Spleen (tissue), 13 donors: ENCODE measurements at places on chromosomes 3 and 15. TPM values are rescaled to one million over a fixed set of nuclear protein-coding genes. Genes with fewer than 3 reads are reported as not detected.

DNA sequence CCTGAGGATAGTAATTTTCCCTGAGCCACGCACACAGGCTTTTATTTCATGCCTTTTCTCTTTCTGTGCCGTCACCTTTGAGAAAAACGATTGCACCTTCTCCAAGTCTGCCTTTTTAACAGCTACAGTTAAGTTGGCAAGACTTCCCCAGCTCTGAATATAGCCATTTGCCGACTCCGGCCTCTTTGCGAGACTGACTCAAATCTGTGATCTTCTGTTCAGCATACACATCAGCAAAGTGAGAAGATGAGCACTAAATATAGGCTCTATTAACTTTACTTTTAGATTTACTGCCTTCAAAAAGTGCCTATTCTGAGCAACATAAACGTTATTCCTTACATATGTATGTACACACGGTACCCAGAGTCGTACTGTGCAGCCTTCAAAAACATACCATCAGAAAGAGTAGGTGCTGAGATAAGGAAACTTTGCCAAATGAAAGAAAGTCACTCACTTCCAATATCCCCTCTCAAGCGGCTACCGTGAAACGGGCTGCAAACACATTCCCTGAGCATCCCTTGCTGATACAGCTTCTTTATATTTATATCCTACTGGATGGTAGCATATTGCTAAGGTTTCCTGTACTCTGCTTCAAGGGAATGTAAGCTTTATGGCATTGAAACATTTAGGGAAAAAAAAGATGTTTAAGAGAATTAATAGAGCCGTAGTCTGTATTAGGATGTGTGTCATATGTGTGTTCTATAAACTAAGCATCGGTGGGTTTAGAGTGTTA is 283.3 kb upstream of the TPRG1 start:
- H3K27me3 ChIP-seq, result no peaks in the 10 kb centered on the region
- no peak overlapping the region for H3K27ac ChIP-seq
- H3K4me1 ChIP-seq, result peaks cover 4% of the 10 kb centered on the region
- no peak for DNase-seq
- no peaks in the 10 kb centered on the region for H3K36me3 ChIP-seq

The PLCL2 gene
- total RNA-seq, result 60.4 TPM

The SLC24A5 gene
- total RNA-seq, result not detected

DNA sequence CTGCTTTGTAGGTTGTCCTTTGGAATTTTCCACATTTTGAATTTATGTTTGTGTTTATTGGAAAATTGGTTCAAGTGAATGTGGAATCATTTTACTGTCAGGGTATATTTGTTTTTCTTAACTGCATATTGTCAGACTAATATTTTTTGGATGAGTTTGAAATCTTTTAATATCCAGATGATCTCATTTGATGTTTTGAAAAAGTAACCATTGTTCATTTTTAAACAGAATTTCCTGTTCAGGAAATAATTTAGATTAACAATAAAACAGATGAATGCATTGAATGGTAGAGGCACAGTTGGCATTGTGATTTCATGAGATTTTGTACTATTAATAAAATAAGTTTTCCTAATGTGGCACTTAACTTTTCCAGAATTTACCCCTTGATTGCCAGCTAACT is 15.5 kb downstream of the TRAK1 start:
- peak overlapping the region; percentile 79 for H3K27ac ChIP-seq
- no peaks in the 10 kb centered on the region for H3K27me3 ChIP-seq
- H3K36me3 ChIP-seq, result peaks cover 23% of the 10 kb centered on the region
- H3K4me1 ChIP-seq, result peaks cover 11% of the 10 kb centered on the region

The SERPINI1 gene
- total RNA-seq, result 8.9 TPM

DNA sequence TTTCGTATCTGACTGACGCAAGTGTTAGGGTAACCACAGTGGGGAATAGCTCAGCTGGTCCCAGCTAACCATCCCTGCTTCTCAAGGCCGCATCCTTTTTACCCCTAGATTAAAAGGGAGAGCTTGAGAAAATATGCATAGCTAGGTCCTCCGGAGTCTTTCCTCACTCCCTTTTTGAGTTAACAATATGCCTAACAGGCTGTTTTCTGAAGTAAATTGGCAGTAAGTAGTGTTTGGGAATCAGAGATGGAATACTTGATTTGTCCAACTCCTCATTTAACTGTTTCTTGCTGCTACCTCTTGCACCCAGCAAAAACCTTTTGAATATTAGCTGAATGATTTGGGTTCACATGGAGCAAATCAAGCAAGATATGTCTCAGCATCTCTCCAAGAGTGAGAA is 326.1 kb downstream of the LPP start:
- H3K4me1 ChIP-seq, result peaks cover 12% of the 10 kb centered on the region
- peaks cover 12% of the 10 kb centered on the region for H3K36me3 ChIP-seq
- no peak for DNase-seq
- no peaks in the 10 kb centered on the region for H3K27me3 ChIP-seq
- no peak overlapping the region for H3K4me3 ChIP-seq

DNA sequence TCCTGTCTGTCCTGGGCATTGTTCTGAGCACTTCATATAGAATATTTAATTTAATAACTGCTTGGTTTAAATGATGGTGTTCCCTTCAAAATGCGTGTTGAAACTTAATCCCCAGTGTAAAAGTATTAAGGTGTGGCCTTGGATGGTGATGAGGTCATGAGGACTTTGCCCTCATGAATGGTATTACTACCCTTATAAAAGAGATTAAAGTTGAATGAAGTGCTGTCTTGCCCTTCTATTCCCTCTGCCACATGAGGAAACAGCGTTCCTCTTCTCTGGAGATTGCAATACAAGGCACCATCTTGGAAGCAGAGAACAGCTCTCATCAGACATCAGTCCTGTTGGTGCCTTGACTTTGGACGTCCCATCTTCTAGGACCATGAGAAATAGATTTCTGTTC is 374.4 kb downstream of the PTPRG start:
- no peak overlapping the region for H3K4me3 ChIP-seq
- no peaks in the 10 kb centered on the region for H3K27me3 ChIP-seq
- H3K36me3 ChIP-seq, result no peaks in the 10 kb centered on the region
- H3K4me1 ChIP-seq, result no peaks in the 10 kb centered on the region
- no peak overlapping the region for H3K27ac ChIP-seq
- DNase-seq, result no peak

DNA sequence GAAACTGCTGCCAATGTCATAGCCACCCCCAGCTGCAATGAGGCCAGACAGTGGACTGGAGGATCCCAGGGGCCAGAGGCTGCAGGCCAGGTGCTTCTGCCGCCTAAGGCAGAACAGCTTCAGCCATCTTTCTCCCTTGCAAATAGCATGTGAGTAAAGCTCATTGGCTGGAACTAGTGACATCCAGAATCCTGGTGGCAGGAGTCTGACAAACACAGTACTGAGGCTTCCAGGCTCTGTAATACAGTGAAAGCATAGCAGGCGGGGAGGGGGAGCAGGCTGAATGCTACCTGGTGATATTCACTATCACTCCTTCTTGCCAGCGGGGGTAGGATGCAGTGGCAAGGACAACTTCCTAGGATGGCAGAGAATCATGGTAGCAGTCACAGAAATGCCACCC is 36.5 kb upstream of the TBC1D21 start:
- H3K27me3 ChIP-seq, result peaks cover 18% of the 10 kb centered on the region
- H3K27ac ChIP-seq, result no peak overlapping the region
- H3K4me1 ChIP-seq, result peaks cover 7% of the 10 kb centered on the region
- H3K4me3 ChIP-seq, result no peak overlapping the region
- DNase-seq, result no peak

GRCh38 chr3:186004671-186005070 is 66.9 kb upstream of the TRA2B start:
- no peak for DNase-seq
- no peaks in the 10 kb centered on the region for H3K27me3 ChIP-seq
- H3K4me3 ChIP-seq, result no peak overlapping the region
- no peaks in the 10 kb centered on the region for H3K36me3 ChIP-seq

DNA sequence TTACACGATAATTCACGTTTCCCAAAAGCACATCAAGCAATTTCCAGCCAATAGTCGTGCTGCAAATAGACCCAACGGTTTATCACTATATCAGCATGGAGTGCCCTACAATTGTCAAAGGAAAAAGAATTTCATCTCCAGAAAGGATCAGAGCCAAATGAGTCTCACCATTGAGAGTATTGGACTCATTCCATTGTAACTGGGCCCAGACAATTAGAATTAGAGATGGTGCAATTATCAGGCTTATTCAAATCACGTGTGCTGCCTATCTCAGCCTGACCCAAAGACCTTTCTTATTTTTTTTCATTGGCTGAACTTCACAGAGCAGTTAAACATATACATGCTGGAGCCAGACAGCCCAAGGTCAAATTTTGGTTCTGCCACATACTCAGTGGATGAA is 87.0 kb upstream of the LRTM1 start:
- no peak overlapping the region for H3K27ac ChIP-seq
- no peaks in the 10 kb centered on the region for H3K27me3 ChIP-seq
- no peaks in the 10 kb centered on the region for H3K4me1 ChIP-seq
- no peak overlapping the region for H3K4me3 ChIP-seq
- DNase-seq, result no peak
- H3K36me3 ChIP-seq, result no peaks in the 10 kb centered on the region

- no peaks in the 10 kb centered on the region for H3K27me3 ChIP-seq
- no peaks in the 10 kb centered on the region for H3K36me3 ChIP-seq
- DNase-seq, result no peak
- no peak overlapping the region for H3K27ac ChIP-seq
- no peaks in the 10 kb centered on the region for H3K4me1 ChIP-seq
These were observed 19.4 kb downstream of the ANKRD28 start for GRCh38 chr3:15778332-15778858.

The GPR156 gene
- 0.41 TPM for total RNA-seq

- DNase-seq, result no peak
- H3K4me1 ChIP-seq, result peaks cover 70% of the 10 kb centered on the region
- no peaks in the 10 kb centered on the region for H3K27me3 ChIP-seq
- peak overlapping the region; percentile 31 for H3K27ac ChIP-seq
- no peak overlapping the region for H3K4me3 ChIP-seq
These were observed 155.7 kb downstream of the SLCO3A1 start for GRCh38 chr15:92009162-92009561.

GRCh38 chr3:53616971-53617892 is 122.8 kb downstream of the CACNA1D start:
- no peaks in the 10 kb centered on the region for H3K36me3 ChIP-seq
- H3K27me3 ChIP-seq, result no peaks in the 10 kb centered on the region
- H3K4me1 ChIP-seq, result peaks cover 25% of the 10 kb centered on the region
- H3K4me3 ChIP-seq, result no peak overlapping the region
- no peak for DNase-seq

DNA sequence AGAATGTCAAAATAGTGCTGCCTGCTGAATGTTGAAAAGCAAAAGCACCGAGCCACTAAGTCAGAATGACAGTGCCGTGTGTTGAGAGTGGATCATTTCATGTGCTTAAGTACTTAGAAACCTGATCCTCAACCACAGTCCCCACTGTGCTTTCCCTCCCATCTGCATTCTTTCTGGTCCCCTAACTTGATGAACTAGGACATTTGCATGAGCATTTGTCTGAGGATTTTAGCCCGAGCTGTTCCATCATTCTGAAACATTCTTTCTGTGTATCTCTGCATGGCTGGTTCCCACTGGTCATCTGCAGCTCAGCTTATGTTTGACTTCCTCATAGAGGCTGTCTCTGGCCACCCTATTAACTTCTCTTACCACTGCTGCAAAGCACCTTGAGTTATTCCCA is 42.0 kb downstream of the SST start:
- no peaks in the 10 kb centered on the region for H3K27me3 ChIP-seq
- no peak for DNase-seq
- no peak overlapping the region for H3K27ac ChIP-seq
- no peaks in the 10 kb centered on the region for H3K4me1 ChIP-seq

The PP2D1 gene
- not detected for total RNA-seq
